B cell (primary cell): ENCODE measurements at places on chromosomes 6 and 20.

GRCh38 chr6:54617730-54618129 is 228.8 kb upstream of the FAM83B start:
- no peak for DNase-seq

- no peak for DNase-seq
These were observed 14.9 kb downstream of the MAN1A1 start for GRCh38 chr6:119334535-119335264.

DNA sequence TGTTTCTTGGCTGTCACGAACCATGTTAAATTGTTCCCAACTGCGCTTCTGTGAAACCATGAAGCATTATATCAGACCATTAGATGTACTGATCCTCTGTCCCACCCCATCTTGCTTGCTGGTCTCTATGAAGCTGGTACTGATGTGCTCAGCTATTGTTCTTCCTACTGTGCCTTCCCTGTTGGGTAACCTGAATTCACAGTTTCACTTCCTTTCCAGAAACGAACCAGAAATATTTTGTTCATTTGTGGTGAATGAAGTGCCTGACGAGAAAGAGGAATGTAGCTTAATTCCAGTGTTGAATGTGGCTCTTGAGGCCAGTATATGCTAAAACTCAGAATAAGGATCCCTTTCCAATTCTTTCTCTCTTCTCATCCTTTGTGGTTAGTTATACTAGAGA is 58.1 kb upstream of the SNAP91 start:
- DNase-seq: no peak

DNA sequence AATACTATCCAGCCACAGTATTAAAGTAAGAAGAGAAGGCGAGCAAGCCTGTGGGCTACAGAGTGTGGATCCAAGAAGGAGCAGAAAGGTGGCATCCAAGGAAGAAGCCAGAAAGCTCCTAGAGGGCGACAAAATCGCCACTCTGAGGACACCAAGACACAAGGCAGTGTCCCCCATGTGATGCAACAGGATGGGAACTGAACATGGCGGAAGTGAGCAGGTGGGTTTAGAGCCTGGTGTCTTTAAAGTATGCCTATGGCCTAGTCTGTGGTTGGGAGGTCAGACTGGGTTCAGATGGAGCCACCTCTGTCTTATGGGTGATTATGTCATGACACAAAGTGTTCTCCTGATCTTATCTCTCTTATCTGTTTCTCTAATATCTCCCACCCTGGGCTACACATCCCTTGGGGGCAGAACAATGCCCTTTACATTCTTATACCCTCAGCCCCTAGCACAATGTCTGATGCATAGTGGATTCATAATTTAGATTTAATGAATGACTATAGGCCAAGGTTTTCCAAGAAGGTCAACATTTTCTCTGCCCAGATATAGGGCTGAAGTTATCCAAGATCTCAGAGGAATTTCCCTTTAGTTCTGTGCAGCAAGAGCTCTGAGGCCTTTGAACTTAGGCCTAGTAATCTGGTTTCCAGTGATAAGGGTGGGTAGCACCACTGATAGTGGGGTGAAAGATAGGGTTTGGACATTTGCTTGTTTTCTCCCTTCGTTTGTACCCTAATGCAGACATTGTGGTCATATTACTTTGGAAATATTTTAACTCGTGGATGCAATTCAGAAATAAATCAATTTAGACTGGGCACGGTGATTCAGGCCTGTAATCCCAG is 167.3 kb upstream of the AKIRIN2 start:
- no peak for DNase-seq

DNA sequence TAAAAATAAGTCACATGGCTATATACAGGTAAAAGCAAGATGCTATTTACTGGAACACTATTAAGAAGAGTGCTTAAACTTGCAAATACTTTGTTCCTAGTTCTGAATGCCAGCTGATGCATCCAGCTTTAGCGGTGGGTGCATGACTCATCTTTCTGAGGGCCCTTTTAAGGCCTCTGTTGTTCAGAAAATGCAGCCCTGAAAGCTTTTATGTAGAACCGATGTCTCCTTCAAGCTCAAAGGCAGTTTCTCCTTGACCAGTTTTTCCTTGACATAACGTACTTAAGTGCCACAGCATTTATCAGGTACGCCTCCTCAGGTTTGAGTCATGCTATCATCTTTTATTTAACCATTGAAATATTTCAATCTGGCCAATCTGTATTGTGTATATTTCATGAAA is 82.8 kb downstream of the MLIP start:
- no peak for DNase-seq

GRCh38 chr20:58598211-58599015 is 52.7 kb upstream of the STX16 start:
- no peak for DNase-seq

DNA sequence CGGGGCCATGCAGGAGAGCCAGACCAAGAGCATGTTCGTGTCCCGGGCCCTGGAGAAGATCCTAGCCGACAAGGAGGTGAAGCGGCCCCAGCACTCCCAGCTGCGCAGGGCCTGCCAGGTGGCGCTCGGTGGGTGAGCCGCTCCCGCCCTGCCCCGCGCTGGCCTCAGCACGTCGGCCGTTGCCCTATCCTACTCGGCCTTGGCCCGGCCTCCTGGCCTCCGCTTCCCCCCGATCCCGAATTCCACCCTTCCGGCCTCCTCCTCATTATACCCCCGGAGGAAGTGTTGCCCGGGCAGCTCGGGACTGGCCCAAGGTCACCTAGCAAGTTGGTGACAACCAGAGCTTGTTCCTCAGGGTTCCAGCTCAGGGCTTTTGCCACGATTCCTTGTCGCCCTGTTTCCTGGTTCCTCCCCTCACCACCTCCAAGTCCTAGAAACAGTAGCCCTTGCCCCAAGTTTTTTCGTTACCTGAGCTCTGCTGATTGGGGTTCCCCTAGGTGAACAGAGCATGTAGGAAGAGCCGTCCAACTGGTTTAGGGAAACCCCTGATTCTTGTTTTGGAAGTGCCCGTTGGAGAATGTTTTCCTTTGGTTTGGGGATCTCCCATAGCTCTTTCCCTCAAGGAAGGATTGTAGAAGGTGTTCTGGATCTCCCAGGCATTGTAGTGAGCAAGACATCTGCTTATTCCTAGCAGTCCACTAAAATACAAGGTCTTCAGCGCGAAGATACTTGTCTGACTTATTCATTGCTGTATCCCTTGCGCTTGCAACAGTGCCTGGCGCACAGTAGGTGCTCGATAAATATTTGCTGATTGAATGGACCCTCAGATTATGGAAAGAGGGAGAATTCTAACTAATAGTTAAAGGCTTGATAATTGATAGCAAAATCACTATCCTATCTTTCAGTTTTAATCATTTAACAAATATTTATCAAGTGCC is 641 bp downstream of the ARFGEF2 start:
- no peak for DNase-seq

GRCh38 chr20:61579908-61580307 is 327.8 kb downstream of the CDH4 start:
- DNase-seq: no peak

GRCh38 chr6:132484680-132485018 is 28.3 kb downstream of the STX7 start:
- DNase-seq: no peak

DNA sequence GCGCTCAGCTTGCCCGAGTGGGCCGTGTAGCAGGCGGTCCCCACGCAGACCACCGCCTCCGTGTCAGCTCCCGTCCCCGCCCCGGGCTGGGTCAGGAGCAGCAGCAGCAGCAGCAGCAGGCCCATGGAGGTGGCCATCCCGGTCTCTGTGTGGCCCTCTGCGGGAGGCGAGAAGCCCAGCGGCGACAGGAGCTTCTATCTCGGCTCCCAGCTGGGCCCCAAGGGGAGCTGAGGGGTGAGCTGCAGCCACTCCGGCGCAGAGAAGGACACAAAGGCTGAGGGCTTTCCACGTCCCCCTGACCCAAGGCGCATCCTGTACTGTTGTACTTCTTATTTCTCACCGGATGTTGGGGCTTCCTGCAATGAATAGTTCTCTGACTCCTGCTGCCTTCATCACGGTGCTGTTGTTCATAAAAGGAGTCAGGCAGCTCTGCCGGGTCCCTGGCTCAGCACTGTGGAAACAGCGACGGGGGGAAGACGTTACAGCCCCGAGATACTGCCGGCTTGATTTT is at the start of gene CD93:
Gene CD93 (minus strand): TSS at position 269 of the 511 bp plus-strand sequence. CDS start 132 bp downstream, at position 137.
- DNase-seq: no peak

- DNase-seq: no peak
These were observed 399.7 kb downstream of the COL12A1 start for GRCh38 chr6:74805916-74806696.

DNA sequence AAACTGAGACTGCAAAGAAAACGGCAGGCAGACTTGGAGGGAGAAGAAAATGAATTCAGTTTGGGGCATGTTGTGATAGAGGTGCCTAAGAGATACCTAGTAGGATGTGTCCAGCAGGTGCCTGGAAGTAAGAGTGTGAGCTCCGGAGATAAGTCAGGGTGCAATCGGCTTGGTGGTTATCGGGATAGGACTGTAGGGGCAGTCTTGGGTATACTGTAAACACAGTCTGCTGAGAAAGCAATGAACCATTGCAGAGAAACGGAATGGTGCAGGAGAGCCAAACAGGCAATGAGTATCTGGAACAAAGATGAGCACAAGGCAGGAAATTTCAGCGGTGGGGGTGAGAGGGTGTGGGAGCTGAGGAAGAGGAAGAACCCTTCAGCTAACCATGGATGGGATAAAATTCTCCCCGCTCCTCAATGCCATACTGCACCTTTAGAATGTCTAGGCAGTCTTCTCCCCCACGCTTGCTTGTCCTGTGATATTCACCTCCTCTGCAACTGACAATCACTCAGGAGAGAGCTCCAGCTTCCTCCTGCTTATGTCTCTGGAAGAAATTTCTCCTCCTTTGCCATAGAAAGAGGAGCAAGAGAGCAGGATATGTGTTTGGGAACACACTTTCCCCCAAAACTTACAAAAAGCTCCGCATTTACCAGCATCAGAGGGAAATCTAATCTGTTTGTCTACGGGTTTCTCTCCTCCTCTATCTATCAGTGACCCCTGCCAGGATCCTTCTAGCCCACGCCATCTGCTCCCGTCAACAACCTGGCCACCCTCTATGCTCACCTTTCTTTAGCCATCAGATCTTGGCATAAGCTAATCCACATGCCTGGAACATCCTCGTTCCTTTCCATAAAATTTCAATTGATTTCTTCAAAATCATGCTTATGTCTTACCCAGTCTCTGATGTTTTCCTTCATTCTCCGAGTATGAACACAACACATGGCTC is 381.7 kb upstream of the JARID2 start:
- no peak for DNase-seq

GRCh38 chr6:3294396-3294795 is 35.6 kb downstream of the PSMG4 start:
- no peak for DNase-seq

- DNase-seq: no peak
These were observed 220.8 kb upstream of the MARCKS start for GRCh38 chr6:113636357-113636824.

- no peak for DNase-seq
These were observed 55.7 kb downstream of the TMEM242 start for GRCh38 chr6:157267654-157268053.

DNA sequence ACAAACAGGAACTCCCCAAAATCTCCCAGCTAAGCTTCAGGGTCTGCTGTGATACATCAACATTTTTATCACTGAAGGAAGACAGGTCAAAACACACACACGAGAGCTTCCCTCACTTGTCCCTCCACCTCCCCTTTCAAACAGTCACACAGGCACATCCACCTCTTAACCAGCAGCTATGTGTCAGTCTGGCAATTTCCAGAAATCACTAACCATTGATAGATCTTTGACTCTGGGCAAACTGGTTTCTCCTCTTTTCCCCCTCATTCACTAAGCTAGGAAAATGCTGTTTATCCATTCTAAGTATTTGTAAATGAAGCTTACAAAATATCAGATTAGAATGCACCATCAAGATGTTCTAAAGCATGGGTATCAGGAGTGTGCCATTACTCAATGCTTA is 87.8 kb downstream of the DCDC2 start:
- no peak for DNase-seq

DNA sequence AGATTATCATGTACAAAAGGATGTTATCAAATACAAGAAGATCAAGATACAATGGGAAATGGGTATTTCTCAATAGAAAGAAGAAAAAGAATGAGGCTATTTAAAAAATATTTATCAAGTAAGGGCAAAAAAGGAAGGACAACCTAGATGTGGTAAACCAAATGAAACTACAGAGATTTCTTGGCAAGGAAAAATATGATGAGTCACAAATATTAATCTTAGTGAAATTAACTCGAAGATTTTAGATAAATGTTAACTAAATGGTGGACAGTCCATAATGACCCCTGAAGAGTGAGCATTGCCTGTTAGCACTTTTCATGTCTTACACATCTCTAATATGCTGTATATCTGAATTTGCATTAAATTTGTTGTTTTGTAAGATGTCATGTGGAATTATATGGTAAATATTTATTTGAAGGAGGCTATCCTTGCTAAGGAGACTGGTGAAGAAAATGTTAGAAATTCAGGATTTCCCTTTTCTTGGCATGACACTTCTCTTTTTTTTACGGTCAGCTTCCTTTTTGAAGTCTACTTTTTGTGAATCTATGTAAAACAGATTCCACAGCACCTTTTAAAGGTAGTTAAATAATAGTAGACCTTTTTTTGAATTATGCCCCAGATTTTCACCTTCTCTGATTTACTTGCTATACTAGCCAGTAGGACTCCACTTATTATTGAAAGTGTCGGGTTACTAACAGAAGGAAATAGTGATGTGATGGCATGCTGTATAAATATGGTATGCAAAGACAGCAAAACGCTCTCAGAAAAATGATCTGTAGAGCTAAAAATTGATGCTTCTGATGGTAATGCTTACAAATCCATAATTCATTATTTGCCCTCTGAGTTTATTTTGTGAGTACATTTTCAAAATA is 120.5 kb downstream of the HIVEP1 start:
- no peak for DNase-seq

DNA sequence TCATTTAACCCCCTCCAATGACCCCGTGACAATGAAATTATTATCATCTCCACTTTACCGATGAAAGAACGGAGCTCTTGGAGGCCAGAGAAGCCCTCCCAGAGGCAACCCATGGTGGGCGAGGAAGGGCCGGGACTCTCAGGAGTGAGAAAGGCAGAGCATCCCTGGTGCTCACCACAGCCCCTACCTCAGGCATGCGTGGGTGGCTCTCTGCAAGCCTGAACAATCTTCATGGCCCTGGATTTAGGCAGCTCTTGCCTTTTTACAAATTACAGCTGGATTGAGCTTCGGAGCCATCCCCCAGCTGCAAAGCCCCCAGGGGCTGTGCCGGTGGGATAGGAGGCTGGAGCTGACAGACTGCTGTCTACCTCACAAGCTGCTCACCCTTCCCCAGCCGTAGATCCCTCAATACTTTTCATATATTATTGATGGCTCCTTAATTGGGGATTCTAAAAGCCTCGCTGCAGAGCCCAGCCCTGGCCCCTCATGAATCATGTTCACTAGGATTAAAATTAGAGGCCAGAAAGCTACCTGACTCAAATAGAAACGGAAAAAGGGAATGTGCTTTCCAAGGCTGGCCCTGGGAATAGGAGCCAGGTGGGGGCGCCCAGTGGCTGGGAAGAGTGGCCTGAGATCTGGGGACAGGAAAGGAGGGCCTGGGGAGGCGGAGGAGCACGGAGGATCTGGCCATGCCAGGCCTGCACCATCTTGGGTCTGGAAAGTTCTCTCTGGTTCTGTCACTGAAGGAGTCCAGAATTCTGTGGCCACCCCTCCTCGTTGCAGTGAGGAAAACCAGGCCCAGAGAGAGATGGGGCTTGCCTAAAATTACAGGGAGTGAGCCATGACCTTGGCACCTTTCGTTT is 29.1 kb downstream of the CPNE5 start:
- no peak for DNase-seq
